ENCODE measurements at places on chromosomes 2 and 18.

DNA sequence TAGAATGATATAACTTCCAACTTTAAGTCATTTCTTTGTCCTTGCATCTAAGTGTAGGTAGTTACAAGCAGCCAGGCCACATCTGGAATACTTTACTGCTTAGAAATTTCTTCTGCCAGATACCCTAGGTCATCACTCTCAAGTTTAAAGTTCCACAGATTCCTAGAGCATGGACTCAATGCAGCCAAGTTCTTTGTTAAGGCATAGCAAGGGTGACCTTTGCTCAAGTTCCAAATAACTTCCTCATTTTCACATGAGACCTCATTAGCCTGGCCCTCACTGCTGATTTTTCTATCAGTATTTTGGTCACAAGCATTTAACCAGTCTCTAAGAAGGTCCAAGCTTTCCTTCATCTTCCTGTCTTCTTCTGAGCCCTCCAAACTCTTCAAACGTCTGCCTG, 7.8 kb upstream of the UGT1A9 start:
- DNase-seq = no peak

- peak; percentile 53 for DNase-seq
Observed at GRCh38 chr2:197011801-197012641, 85.5 kb upstream of the PGAP1 start.

GRCh38 chr18:36284671-36285295, 12.7 kb upstream of the FHOD3 start:
- peak; percentile 61 for DNase-seq

- no peak for DNase-seq
Observed at GRCh38 chr2:6538607-6539006, 327.1 kb downstream of the CMPK2 start.

- DNase-seq = no peak
Observed at GRCh38 chr2:34099377-34099776, 500.3 kb upstream of the FAM98A start.
